ENCODE measurements at places on chromosomes 3 and 15.

- DNase-seq = no peak
Measured at GRCh38 chr3:48069339-48069738, 53.1 kb upstream of the MAP4 start.

GRCh38 chr15:86125775-86126174 lies 46.1 kb downstream of the AGBL1 start:
- no peak for DNase-seq

- peak; percentile 96 for DNase-seq
Measured at GRCh38 chr3:189710620-189711402, 79.6 kb downstream of the TP63 start.

GRCh38 chr3:37494216-37494615 lies 319.8 kb upstream of the LRRFIP2 start:
- DNase-seq = no peak

- DNase-seq = peak; percentile 14
Measured at GRCh38 chr3:138381413-138381901, 33.1 kb downstream of the MRAS start.

DNA sequence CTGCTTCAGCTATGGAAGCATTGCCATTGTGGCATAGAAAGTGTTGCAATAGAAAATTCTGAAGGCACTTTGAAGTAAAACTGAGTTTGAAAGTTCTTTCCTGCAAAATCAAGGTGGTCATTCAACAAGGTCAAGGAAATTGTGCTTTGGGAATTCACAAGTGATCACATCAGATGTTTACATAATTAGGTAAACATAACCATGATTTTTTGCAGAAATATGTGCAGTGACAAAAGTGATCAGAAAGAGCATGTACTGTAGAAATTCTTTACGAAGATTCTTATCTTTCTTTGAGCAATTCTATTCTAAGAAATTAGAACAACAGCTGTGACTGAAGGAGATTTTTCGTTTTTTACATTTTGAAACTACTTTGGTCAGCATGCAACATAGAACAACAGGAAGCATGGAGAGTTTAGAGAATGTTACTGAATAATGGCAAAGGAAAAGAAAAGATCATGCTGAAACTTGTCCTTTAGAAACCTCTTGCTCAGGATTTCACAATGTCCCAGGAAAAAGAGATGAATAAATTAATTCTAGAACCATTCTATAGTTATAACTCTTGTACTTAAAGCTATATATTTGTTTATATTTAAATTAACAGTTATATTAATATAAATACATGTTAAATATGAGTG lies 643.4 kb upstream of the ARPP21 start:
- no peak for DNase-seq

DNA sequence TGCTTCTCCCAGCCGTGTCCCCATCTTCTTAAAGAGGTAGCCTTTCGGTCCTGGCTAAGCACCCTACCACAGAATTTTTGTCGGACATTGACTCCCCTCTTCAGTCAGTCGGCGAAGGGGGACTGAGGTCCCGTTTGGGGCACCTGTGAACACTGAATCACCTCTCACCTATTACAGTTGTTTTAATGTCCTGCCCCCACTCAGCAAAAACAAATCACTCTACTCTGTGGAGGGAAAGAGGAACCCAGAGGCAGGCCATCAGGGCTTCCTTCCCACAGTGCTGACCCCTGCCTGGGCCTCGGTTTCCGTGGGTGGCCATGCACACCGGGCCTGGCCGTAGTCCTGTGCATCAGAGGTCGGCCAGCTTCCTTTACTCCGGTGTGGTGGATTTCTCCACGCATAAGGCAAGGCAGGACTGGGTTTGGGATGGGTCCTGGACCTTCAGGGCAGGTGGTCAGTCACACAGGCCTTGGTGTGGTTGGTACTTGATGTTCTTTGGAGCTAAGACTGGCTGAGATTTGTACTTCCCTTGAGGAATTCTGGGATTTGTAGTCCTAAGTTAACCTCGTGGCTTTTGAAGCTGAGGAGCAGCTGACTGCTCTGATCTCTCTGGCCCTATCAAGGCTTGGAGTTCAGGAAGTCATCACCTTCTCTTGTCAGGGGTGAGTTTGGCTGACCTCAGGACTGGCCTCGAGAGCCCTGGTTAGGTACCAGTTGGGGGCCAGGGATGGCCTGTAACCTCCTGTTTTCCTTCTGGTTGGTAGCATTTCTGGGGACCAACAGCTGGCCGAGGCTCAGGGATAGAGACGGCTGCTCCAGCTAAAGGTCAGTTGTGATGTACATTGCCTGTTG lies 627 bp upstream of the FAM131A start:
- DNase-seq = no peak

- no peak for DNase-seq
Measured at GRCh38 chr3:156488767-156489166, 66.2 kb downstream of the SSR3 start.

- DNase-seq = no peak
Measured at GRCh38 chr3:33401781-33402180, 38.4 kb downstream of the UBP1 start.
